Esophagus squamous epithelium (tissue), 5 donors: ENCODE measurements at places on chromosomes 5 and 9.

- DNase-seq = no peak
Observed at GRCh38 chr9:93952119-93952783, 2.9 kb downstream of the BARX1 start.

- DNase-seq = no peak
Observed at GRCh38 chr5:142000704-142001484, 11.9 kb downstream of the GNPDA1 start.

- no peak for DNase-seq
Observed at GRCh38 chr5:96896276-96896675, 20.0 kb downstream of the ERAP2 start.

GRCh38 chr5:168449166-168449565 is 37.1 kb upstream of the RARS1 start:
- no peak for DNase-seq

GRCh38 chr9:70924380-70924779 is 197.0 kb downstream of the TRPM3 start:
- no peak for DNase-seq

DNA sequence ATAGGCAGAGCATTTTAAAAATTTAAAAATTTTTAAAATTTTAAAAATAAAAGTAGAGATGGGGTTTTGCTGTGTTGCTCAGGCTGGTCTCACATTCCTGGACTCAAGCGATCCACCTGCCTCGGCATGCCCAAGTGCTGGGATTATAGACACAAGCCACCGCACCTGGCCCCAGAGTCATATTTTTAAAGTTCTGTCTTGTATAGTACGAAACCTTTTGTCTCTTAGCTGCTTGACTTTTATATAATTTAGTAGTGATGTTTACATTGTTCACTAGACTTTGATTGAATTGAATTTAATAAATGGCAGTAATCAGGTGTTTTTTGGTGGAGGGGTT is 31.0 kb downstream of the LRRTM2 start:
- DNase-seq = no peak

DNA sequence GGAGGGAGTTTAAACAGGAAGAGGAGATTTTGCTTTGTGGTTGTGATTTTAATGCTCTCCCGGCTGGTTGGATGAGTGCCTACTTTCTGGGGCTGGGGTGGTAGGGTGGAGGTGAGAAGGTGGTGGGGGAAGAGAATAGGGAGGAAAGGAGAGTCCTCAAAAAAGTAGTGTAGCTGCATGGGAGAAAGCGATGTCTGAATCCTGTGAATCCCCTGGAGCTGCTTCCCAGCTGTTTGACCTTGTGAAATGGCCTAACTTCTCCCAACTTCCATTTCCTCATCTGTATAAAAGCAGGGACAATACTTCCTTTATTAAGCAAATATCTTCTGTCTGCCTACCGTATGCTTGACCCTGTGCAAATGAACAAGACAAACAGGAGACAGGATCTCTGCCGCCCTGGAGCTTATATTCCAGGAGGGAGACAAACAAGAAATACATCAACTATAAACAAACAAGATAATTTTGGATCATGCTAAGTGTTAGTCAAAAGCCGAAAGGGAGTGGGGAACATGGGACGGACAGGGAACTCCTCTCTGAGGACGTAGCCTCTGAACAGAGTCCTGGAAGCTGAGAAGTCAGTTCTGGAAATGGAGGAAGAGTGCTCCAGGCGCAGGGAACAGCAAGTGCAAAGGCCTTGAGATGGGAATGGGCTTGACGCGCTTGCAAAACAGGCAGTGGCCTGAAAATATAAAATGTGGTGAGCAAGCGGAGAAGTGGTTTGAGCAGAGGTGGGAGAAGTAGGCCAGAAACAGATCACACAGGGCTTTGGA is 103.5 kb downstream of the SPRY4 start:
- DNase-seq = no peak

DNA sequence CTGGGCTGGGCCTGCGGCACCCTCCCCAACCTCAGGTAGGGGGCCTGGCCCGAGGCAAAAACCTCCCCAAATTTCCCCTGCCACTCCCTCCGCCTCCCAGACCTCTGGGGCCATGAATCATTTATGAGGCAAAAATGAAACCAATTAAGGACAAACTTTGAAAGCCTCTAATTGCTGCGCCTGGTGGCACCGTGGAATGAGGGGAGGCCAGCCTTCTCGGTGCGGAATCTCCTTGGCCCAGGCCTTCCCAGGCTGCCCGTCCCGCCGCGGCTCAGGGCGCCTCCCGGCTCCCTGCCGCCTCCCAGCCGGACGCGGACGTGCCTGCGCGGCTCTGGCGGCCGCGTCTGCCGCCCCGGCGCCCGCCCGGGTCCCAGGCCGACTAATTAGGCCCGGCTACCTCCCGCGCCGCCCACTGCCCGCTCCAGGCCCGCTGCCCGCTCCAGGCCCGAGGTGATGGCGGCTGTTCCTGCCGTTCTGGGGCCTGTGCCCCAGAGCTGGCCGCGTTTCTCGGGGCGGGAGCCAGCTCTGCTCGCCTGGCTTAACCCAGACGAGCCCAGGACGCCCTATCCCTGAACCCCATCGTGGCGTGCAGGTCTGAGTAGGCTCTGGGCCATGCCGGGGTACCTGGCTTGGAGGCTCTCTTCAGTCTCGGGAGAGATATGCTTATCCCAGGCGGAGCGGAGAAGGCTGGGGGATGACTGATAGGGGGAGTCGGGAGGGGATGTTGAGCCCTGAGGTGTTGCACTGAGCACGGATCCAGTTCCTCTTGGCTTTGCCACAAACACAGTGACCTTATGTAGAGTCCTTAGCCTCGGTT is 20.1 kb downstream of the CXXC5 start:
- no peak for DNase-seq

- no peak for DNase-seq
Observed at GRCh38 chr5:77620405-77620804, 18.1 kb downstream of the OTP start.

DNA sequence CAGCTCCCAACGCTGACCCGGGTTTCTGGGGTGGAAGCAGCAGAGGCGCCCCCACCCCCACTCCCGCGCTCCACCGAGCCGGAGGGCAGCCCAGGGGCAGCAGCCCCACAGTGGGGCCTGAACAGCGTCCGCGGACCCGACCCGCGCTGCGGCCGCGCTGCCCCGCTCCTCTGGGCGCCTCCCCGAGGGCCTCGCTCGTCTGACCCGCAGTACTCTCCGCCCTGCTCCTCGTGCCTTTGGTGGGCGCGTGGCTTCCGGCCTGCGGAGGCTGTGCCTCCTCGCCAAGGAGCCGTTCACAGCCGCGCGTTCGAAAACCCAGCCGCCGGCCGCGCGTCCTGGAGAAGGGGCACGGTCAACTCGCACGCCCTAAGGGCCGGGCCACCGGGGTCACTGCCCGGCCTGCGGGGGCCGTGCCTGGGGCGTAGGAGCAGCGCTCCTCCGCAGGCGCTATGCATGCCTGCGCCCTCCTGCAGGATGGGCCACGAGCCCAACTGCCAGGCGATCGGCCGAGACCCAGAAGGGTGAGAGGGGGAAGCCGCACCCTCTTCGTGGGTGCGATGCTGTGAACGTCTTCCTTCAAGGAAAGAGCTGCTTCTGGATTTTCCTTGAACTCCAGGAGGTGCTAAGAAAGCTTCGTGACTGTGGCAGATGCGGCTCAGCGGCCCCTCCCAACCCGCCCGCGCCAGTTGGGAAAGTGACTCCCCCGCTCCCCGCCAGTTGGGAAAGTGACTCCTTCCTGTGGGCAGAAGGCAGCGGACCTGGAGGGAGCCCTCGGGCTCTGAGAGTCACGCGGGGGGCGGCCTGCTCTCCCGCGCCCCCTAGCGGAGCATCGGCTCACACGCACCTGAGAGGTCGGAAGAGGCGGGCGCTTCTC is 82.7 kb downstream of the HSD17B3 start:
- no peak for DNase-seq

- DNase-seq = no peak
Observed at GRCh38 chr5:35461530-35461929, 156.1 kb upstream of the SPEF2 start.

DNA sequence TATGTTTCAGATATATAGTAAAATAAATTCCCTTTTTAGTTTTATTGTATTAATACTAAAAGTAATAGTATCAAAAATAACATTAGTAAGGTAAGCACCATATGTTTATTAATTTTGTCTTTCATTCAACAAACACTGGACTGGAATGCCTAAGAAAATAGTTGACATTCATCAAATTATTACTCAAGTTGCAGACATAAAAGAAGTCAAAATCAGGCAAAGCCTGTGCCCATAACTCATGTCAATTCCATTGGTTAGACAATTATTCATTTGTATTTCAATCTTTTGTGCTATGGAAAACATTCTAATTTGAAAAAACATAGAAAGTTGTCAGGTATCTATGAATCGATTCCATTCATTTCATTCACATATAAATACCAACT is 158.9 kb downstream of the CEMIP2 start:
- DNase-seq = no peak

DNA sequence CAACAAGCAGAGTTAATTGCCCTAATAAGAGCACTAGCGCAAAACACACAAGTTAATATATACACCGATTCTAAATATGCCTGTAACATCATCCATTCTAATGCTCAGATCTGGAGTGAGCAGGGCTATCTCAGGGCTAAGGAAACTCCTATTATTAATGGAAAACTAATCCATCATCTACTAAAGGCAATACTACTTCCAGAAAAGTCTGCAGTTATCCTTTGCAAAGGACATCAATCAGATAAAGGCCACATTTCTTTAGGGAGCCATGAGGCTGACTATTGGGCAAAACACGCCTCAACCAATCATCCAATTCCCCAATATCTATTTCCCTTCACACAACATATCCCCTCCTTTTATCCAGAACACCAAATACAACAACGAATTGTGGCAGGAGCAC is 1032.3 kb upstream of the NUDT12 start:
- no peak for DNase-seq

DNA sequence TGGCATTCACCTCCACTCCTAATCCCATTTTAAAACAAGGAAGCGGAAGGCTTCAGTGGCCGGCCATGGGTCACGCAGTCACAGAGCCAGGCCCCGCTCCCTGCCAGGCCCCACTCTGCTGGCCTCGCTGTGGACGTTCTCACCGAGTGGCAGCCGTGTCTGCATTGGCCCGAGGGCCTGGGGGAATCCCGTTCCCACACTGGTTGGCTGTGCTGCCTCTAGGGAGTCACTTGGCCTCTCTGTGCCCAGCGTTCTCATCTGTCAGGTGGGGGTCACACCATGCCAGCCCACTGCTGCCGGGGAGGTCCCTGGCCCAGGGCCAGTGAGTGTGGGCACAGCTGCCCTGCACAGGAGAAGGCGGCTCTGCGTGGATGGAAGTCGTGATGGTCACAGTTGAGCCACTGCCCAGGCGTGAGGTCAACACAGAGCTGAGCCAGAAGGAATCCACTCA is 13.4 kb upstream of the SLC9A3 start:
- no peak for DNase-seq

DNA sequence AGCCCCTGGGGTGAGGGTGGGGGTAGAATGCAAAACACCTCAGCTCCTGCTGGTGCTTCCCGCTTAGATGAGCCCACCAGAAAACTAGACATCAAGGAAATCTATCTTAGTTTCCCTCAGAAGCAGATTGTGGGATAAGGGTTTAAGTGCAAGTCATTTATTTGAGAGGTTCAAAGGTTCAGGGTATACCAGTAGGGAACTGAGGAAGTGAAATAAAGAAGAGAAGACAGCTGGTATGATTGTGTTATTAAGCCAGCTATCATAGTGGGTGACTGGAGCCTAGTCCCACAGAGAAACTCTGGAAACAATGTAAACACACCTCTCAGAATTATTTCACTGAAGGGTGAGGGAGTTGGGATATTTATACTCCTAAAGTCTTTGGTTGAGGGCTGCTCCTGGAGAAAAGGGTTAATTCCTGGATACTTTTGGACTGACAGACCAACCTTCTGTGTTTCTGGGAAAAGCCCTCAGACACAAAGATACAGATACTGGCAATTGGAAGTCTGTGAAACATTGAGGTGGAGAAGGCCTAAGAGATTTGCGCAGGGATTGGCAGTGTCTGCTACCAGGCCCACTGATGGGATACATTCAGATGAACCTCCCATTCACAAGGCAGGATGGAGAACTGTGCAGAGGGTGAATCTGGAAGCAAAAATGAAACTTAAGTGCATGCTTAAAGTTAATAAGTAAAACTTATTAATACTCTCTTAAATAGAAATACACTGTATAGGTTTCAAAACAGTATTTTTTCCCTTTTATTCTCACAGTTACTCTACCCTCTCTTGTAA is 6.4 kb upstream of the DCTN4 start:
- no peak for DNase-seq

DNA sequence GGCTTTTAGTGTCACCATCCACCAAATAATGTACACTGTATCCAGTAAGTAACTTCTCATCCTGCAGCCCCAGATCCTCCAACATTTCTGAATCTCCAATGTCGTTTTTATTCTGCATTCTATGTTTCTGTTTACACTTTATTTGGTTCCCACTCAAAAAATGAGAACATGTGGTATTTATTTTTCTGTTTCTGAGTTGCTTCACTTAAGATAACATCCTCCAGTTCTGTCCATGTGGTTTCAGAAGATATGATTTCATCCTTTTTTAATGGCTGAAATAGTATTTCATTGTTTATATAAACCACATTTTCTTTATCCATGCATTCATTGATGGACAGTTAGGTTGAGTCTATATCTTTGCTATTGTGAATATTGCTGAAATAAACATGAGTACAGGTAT is 677.3 kb upstream of the FTMT start:
- no peak for DNase-seq

DNA sequence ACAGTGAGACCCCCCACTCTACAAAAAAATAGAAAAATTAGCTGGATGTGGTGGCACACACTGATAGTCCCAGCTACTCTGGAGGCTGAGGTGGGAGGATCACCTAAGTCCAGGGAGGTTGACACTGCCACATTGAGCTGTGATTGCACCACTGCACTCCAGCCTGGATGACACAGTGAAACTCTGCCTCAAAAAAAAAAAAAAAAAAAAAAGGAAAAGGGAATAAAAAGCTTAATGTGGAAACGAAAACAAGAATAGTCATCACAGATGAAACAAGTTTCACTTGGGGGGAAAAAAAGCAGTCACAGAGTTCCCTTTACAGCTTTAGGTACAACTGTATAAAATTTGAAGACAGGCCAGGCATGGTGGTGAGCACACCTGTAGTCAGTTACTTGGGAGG is 84.2 kb downstream of the FNBP1 start:
- no peak for DNase-seq

DNA sequence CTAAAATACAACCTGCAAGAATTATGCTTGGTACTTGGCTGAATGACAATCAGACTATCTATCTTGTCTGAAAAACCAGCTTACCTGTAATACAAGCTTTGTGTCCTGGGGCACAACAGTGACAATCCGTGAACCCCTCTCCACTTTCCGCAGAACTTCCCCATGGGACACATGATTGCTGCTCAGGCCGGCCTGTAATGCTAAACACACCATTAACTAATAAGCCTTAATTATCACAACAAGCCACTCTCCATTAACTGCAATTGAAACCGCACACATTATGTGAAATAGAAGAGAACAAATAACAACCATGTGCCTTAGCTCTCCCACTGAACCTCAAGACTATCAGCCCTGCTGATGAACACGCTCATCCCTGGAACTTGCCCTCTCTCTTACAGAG is 33.7 kb downstream of the ELP1 start:
- DNase-seq = no peak
